ENCODE measurements at places on chromosomes 11 and 22. TPM values are rescaled to one million over a fixed set of nuclear protein-coding genes. Genes with fewer than 3 reads are reported as not detected.

Gene AMPD3
- 20.2 TPM for total RNA-seq

Gene PSMA1
- total RNA-seq, result 355 TPM

Gene MISFA
- total RNA-seq, result 1.4 TPM

Gene IGLL1
- total RNA-seq, result not detected

DNA sequence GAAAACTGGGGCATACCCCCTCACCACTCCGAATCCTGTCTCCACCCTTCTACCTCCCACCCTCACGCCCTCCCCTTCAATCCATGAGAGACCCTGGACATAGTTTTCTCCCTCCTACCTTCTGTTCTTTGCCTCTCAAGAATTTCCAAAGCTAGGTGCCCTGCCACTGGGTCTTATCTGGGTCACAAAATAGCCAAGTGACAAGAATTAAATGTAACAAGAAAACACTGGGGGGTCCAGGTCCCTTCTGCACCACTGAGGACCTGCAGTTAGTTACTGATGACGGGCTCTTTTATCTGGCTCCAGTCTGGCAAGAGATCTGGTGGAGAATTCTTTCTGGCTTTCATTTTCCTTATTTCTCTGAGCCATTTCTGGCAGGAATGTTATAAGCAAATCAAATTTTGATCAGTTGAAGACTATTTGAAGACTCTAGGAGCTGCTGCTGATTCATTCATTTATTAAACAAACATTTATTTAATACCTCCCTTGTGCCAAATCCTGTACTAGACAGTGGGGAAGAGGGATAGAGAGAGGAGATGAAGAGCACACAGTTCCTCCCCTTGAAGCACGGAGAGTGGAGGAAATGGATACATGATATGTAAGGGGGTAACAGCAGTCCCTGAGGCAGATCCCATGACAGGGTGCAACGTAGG is 135.2 kb downstream of the RRAS2 start:
- DNase-seq, result no peak

GRCh38 chr22:42889304-42889703 is 32.2 kb upstream of the ARFGAP3 start:
- no peak for DNase-seq

DNA sequence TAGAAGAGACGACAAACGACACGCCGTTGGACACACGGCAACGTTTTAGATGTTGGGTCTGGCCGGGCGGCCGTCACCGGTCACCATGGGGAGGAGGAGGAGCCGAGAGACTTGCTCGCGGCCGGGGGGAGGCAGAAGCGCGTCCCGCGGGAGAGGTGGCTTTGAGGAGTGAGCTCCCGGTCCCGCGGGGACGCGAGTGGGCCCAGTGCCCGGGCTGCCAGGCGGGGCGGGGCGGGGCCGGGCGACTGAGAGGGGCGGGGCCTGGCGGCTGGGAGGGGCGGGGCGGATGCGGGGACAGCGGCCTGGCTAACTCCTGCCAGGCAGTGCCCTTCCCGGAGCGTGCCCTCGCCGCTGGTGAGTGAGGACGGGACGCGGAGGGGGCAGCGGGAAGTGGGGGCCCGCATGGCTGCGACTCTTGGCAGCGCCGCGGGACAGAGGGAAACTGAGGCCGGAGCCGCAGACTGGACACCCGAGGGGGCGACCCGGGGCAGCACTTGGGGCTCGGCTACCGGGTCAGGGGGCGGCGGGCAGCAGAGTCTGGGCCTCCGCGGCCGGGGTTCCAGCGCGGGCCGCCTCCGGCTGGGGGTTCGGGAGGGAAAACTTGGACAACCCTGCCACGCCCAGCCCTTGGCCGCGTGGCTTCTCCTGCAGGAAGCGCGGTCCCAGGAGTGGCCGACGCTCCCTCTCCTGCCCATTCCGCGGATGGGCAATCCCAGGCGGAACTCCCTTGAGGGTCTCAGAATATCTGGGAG is at the start of gene TSPO:
TSS of gene TSPO (plus strand) at position 309 of the 752 bp plus-strand sequence. CDS start 7,680 bp downstream, outside the sequence.
- DNase-seq, result peak; percentile 61

GRCh38 chr22:30720263-30720837 is 25.7 kb downstream of the OSBP2 start:
- DNase-seq, result no peak

GRCh38 chr22:41288245-41288946 is 2.4 kb upstream of the RANGAP1 start:
- no peak for DNase-seq

DNA sequence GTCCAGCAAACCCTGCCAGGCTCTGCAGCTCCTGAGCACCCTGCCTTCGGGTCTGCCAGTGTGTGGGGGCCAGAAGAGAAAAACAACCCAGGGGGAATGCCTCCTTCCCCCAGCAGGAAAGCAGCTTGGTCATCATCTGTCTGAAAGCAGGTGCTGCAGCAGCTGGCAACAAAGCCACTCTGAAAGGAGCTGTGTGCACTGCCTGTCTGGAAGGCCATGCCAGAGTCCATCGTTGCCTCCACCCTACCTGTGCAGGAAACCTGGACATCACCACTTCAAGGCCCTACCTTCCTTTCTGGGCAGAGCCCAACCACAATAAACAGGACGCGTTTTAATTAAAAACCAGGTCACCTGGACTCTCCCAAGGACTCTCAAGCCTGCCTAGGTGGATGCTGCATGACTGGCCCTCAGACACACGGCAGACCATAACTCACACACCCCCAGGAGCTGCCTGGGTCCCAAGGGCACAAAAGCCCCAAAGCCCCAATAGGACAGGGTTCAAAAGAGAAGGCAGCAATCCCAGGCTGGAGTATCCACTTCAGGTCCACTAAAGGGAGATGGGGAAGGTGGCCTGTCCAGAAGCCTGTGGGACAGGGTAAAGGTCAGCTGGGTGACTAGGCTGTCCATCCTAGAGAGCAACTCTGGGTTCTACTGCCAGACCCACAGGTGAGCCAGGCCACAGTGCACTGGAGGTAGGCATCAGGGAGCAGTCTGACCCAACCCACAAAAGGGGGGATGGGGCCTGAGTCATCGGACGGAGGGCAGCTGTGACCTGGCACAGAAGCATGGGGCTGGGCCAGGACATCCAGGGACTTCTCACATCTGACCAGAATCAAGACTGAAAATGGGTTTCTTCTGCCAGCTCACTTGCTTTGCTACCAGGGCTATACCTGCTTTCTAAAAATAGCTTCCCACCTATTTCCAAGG is 6.1 kb downstream of the GNB1L start:
- no peak for DNase-seq

All from activated naive CD8-positive, alpha-beta T cell treated with anti-CD3 and anti-CD28 coated beads for 36 hours (primary cell).